ENCODE measurements at places on chromosomes 16 and 17. TPM values are rescaled to one million over a fixed set of nuclear protein-coding genes. Genes with fewer than 3 reads are reported as not detected.

CNGB1 gene
- 0.49 TPM for total RNA-seq

SHISA9 gene
- total RNA-seq = 19.7 TPM

DLX3 gene
- total RNA-seq = under 0.01 TPM

GRAPL gene
- total RNA-seq = 0.25 TPM

KRTAP17-1 gene
- total RNA-seq = not detected

CACNG4 gene
- total RNA-seq = 44.0 TPM
